Activated CD4-positive, alpha-beta T cell treated with anti-CD3 and anti-CD28 coated beads, Interleukin-2, amount 50 U/mL, for 1 hour (primary cell): ENCODE measurements at places on chromosomes 5 and 9.
A peak's percentile ranks its signal among the peaks of the same experiment; 100 is the strongest.

DNA sequence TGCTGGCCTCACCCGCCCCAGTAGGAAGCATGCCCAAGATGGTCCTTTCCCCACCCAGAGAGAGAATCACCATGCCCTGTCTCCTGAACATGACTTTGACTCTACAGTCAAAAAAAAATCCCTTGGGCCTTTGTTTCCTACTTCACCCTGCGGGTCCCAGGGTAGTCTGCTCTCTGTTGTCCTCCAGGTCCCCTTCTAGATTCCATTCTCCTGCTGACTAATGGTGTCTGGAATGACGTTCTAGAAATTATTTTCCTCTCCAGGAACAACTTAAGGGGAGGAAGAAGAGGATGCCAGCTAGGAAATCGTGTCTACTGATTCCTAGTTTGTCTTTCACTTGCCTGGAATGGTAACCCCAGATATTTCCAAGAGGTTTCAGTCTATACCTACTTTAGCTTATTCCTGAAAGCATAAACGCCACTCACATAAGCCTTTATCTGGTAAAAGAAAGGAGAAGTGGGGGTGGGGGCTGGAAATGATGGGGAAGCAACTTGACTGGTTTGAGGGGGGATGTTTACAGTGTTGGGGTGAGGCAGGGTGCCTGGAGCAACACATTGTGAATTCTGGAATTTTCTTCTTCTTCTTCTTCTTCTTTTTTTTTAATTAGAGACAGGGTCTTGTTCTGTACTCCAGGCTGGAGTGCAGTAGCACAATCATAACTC lies 93.9 kb downstream of the SNX18 start:
- DNase-seq, result no peak

DNA sequence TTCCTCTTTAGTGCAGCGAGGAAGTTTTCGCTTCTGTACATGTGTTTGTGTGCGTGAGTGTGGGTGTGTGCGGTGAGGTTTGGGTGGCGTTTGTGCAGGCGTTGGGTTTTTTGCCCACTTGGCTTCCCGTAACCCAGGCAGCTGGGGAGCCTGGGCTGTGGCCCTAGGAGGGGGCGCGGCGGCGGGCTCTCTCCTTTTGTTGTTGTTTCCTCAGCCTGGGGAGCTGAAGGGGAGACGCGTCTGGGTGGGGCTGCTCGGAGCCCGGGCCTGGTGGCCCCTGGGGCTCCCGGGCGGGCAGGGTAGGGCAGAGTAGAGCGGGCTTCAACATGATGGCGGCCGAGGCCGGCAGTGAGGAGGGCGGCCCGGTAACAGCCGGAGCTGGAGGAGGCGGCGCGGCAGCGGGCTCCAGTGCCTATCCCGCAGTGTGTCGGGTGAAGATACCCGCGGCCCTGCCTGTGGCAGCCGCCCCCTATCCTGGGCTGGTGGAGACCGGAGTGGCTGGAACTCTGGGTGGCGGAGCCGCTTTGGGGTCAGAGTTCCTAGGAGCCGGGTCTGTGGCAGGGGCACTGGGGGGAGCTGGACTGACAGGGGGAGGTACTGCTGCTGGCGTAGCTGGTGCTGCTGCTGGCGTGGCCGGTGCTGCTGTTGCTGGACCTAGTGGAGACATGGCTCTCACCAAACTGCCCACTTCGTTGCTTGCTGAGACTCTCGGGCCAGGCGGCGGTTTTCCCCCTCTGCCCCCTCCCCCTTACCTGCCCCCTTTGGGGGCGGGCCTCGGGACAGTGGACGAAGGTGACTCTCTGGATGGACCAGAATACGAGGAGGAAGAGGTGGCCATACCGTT lies 665 bp downstream of the RASA1 start:
- DNase-seq, result peak; percentile 65

DNA sequence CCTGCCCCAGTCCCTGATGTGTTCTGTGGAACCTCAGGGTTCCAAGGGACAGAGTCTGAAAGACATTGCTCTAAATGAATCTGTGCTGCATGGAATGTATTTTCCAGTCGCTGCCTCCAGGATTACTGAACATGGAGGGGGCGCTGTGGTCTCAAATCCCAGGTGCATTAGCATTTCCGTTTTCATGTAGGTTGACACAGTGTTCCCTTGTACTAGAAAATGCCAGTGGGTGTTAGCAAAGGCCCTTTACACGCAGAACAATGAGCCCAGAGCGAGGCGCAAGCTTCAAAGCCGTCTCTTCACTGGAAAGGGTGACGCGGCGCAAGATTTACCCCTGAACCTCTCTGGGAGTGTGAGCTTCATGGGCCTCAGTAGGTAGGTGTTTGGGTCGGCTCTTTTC lies 308.3 kb downstream of the SLIT3 start:
- no peak for DNase-seq

DNA sequence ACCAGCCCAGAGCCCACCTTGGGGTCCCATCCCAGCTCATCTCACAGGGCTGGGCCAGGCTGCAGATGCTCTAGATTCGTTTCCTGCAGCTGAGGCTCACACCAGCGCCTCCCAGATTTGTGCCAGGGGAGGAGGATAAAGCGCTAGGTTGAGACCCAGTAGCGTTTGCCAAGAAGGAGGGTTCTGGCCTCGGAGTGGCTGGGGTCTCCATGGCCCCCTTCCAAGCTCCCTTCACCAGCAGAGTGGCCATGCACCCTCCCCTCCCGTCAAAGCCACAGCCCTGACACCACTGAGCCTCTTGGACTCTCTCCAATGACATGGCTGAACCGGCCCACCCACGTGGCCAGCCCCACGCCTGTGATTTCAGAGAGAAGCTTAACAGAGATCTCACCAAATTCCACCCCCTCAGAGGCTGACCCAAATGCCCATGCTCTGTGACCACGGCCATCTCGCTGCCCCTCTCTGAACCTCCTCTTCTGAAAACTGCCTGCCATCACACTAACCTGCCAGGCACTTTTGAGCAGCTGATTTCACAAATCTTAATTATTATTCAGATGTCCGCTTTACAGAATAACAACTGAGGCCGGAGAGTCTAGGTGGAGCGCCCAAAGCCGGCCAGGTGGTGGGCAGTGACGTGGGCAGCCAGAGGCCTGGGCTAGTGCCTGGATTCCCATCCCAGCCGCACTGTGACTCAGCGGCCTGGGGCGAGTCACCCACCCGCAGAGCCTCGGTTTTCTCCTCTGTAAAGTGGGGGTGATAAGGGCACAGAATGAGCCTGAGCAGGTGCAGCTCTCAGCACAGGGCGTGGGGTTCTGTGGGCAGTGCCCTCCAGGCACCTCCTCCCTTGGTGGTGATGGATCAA lies 155.7 kb downstream of the C9orf50 start:
- no peak for DNase-seq

GRCh38 chr5:139186261-139186660 lies 11.9 kb downstream of the SIL1 start:
- no peak for DNase-seq

DNA sequence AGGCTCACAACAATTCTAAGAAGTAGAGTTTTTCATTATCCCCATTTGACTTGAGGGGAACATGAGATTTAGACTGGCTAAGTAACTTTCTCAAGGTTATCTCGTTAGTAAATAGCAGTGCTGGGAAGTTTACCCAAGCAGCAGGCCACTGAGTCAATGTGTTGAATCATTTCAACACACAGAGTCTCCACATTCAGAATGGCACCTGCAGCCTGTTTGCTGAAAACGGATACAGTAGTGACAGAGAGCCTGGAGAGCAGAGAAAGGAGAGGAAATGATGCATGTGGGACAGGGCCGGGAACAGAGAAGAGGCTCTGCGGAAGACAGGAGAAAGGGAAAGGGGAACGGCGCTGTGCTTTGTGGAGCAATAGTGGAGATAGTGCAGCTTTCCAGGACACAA lies 33.5 kb upstream of the ZSWIM6 start:
- no peak for DNase-seq

- no peak for DNase-seq
Observed at GRCh38 chr9:121048618-121049017, 1.5 kb downstream of the C5 start.

DNA sequence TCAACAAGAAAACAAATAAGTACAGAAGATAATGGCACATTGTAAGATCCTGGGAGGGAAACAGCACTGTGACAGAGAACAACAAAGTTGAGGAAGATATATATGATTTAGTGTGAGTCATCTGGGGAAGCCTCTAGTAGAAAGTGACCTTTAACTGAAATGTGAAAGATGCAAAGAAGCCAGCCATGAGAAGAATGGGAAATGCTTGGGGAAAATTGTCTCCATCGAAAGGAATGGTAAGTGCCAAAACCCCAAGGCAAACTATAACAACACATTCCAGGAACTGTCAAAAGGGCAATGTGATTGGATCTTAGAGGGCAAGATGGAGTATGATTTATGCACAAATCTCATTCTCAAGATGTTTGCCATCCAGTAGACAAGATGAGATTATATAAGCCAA lies 537.8 kb upstream of the BRINP1 start:
- no peak for DNase-seq

DNA sequence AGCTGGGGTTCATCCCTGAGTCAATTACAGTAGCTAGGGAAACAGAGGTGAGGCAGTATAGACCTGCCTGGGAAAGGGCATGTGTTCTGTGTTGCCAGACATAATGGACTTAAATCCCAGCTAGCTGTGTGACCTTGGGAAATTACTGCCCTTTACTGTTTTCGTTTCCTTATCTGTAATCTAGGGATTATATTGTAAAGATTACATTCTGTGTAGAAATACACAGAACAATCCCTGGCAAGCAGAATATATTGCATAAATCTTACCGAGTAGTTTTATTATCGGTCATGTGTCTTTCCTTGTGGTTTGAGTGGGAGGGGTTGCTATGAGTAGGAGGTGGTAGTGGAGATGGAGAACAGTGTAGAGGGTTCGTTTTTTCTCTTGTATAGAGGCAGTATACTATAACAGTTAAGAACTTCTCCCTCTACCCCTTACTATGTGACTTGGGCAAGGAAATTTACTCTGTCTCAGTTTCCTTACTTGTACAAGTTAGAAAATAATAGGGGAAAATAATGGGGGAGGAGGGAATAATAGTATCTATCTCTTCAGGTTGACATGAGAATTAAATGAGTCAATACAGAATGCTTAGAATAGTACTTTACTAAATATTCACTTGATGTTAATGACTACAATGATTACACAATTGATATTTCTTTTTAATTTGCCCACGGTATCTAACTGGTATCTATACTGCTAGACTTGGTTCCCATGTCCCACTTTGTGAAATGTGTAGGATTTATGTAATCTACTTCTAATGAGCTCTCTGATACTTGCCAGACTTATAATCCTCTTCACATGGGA lies 7.1 kb upstream of the DMXL1 start:
- no peak for DNase-seq

DNA sequence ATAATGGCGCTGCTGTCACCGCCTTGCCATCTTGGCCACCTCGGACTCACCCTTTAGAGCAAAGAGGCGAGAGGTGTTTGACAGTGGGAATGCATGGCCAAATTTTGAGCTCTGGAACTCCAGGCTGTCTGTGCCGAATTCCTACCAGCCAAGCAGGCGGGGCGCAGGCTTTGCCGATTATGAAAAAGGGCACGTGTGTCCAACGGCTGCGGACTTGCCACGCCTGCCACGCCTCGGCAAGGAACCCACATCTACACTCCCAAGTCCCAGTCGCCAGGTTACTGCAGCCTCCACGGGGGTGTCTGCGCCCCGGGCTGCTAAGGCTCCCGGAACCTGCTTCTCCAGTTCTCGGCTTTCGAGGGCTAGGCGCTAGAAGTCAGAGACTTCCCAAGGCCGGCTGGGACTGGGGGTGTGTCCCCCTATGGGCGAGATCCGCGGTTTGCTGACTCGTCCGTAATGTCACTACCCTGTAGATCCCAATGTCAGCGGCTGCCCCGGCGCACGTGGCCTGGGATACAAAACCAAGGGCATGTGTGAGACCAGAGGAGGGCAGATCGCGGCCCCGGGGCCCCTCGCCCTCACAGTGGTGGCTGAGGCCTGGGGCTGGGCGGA lies 2.8 kb downstream of the NPR3 start:
- no peak for DNase-seq

- peak; percentile 29 for DNase-seq
Observed at GRCh38 chr9:129175825-129176633, 2.0 kb downstream of the IER5L start.

DNA sequence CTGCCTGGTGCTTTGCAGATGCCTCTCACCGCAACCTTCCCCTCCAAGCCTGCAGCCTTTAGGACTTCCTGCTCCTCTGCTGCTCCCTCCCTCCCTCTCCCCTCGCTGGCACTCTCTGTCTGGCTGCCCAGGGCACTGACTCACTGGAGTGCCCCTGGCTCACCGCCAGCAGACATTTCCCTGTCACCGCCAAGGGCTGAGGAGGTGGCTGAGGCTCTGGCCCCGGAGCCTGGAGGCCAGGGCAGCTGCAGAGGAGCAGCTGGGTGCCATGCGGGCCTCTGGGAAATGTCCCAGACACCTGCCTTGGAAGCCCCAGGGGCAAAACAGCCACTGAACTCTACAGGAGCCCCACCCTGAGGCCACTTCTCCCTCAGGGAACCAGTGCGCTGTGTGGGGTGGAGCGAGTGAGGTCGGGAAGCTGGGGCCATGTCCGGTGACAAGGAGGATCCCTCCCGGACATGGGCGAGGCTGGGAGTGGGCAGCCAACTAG lies 53.4 kb downstream of the TENT4A start:
- peak; percentile 9 for DNase-seq

DNA sequence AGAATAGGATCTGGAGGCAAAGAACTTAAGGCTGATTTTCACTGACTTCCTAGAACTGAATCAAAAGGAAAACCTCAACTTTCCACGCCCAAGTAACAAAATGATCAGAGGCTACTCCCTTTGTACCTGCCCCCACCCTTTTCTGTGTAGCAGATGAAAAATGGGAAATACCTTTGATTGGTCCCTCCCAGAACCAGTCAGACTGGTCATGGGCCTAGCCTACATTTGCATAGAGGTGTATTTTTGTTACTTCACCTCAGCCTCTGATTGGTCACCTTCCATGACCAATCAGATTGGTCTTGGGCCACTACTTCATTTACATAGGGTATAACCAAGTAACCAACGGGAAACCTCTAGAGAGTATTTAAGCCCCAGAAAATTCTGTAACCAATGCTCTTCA lies 1553.5 kb upstream of the C9orf72 start:
- DNase-seq, result no peak

- DNase-seq, result no peak
Observed at GRCh38 chr9:11269036-11269435, 656.2 kb upstream of the PTPRD start.

DNA sequence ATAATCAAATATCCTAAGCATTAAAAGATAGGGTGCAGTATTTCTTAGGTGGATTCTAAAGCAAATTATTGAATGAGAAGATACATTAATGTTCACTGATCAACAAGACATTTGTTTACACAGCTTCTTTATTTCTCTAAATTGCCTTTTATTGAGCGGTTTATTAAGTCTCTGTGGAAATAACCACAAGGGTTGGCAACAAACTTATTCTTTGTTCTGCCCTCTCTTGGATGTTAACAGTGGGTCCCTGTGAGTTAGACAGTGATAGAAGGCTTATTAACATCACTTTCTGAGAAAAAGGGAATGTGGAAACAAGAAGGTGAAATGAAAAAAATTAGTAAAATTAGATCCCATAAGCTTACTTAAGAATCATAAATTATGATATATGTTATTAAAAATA lies 82.7 kb upstream of the C6 start:
- DNase-seq, result no peak

DNA sequence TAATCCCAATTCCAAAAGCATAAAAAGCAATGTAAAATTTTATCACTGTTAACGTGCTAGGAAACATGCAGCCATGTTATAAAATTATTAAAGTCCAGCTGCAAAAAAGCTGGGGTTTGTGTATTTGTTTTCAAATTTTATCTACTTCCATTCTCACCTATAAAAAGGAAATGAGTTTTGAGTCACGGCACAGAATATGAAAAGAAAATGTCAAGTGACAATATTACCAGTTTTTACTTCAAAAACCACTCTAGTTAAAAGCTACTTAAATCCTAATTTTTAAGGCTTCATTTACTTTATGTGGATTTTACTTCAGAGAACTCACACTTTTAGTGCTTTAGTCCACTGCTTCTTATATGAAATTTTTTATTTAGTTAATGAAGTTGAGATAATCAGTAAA lies 72.7 kb upstream of the IFNE start:
- DNase-seq, result no peak
